H7 (cell line): ENCODE measurements at places on chromosomes 11 and 22. TPM values are rescaled to one million over a fixed set of nuclear protein-coding genes. Genes with fewer than 3 reads are reported as not detected.

The TREH gene
- not detected in 2 replicates for total RNA-seq

The SPINDOC gene
- 106 and 107 TPM in 2 replicates for total RNA-seq

The TRIM29 gene
- total RNA-seq: 0.17 TPM in 1 of 2 replicates, not detected in the other

The RAC2 gene
- 9.4 and 9.6 TPM in 2 replicates for total RNA-seq

The KCNJ1 gene
- total RNA-seq: 0.07 TPM in 1 of 2 replicates, not detected in the other

DNA sequence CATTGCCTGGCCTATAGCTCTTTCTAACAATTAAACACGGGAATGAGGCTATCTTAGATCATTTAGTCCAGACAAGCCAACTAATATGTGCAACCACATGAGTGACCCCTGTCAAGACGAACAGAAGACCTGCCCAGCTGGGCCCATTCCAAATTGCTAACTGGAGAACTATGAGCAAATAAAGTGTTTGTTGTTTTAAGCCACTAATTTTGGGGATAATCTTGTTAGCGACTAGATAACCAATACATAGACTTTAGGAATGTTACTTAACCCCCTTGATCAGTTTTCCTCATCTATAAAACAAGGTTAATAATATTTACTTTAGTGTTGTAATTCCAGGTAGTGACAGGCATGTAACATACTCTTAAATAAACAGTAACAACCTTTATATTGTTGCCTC lies 848.3 kb downstream of the METTL15 start:
- DNase-seq: no peak

- peak; percentile 19 for DNase-seq
Measured at GRCh38 chr11:10502065-10502680, 38.8 kb downstream of the RNF141 start.

GRCh38 chr22:37262346-37262745 lies 18.3 kb upstream of the RAC2 start:
- no peak for DNase-seq

DNA sequence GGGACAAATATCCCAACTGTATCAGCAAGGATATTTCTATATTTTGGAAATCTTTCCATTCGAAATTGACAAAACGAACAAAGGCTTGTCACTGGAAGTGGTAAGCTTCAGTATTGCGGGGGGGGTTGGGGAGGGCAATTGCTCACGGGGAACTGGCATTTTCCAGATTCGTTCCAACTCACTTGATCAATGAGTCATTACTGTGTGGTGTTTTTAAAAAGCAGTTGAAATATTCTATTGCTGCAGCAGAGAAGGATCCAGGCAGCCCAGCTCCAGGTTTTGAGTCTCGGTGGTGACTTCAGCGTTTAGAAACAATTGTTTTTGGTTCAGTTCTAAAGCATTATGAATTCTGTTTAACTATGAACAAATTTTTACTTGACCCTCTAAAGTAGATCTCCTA lies 33.8 kb upstream of the FBLN1 start:
- DNase-seq: no peak

DNA sequence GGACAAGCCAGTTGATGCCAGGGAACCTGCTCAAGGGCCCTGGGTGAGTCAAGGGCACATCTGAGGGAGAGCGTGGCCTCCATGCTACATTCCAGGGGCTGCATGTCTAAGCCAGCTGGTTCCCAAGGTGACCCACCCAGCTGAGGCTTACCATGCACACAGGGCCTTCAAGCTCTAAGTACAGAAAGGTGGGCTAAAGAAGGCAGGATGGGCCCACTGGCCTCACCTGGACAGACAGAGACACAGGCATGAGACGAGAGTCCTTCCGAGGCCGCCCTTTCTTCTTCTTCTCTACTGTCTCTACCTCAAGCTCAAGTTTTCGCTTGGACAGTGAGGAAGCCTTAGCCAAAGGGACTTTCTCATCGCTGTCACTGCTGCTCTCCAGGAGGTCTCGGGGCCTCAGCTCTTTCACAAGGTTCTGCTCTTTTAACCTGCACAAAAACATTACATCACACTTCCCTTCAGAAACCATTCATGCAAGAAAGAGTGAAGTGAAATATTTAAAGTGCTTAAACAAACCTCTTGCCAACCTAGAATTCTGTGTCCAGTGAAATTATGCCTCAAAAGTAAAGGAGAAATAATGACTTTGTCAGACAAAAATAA lies 69.9 kb downstream of the HIRA start:
- no peak for DNase-seq

DNA sequence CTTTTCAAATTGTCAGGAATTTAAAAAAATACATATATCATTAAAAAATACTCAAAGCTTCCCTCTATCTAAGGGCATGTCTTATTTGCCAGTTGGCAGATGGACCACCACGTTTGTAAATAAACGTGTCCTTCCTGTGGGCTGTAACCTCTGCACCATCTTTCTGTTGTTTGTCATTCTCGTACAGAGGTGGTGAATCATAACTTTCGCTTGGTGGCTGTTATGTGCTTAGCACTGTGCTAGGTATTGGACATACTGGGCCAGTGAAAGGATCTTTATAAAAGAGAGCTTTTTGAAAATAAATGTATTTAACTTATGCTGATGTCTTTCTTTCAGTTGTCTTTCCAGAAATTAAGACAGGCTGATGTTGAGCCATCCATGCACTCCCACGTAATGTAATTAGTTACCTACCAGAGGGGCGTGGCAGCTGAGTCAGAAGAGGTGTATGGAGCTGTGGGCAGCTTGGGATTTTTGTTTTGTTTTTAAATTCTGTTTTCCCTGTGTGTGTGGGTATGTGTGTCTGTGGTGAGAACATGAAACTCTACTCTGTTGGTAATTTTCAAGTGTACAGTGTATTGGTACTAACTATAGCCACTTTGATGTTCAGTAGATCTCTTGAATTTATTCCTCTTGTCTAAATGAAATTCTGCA lies 62.7 kb downstream of the TECTA start:
- DNase-seq: no peak

- no peak for DNase-seq
Measured at GRCh38 chr22:36182857-36183256, 18.8 kb downstream of the APOL4 start.

GRCh38 chr22:50485221-50486131 lies 1.2 kb upstream of the MIOX start:
- DNase-seq: no peak

DNA sequence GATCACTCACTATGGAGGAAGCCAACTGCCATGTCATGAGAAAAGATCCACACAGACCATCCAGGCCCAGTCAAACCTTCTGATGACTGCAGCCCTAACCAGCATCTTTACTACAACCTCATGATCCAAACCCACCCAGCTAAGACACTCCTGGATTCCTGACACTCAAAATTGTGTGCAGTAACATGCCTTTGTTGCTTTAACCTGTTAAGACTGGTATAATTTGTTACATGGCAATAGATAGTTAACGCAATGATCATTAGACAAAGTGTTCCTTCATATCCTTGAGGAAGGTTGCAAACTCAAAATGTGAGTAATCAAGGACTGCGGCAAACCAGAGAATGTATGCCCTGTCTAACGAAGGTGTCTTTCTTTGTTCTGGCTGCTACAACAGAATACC lies 47.1 kb upstream of the CSNK2A3 start:
- no peak for DNase-seq

DNA sequence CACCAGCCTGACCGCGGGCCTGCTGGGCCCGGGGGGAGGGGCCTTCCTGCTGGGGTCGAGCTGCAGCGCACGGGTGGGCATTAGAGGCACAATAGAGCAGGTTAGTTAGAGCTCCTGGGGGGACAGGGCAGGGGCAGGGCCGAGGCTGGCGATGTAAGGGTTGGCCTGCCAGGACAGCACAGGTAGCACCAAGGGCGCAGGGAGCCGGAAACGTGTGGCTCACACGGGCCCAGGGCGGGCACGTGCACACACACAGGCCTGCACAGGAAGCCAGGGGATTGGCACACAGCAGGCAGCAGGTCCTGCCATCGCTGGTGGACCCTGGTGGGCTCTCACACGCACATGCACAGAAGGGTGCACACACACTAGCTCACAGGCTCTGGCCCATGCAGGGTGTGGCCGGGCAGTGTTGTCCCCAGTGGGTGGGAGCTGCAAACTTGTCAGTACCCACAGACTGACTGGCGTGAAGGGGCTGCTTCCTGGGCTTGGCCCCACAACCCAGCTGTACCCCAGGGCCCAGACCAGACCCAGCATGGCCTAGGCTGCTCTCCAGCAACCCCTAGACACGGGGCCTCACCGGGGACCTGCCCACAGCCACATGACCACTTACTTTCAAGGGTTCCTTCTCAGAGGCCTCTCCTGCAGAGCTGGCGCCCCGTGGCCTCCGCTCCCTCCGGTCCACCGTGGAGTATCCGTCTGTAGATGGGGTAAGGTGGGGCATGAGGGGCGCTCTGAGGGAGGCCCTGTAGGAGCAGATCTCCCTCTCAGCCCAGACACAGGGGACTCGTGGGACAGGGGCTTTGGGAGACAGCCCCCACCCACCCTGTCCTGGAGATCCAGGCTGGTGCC lies 29.9 kb upstream of the TXNRD2 start:
- DNase-seq: no peak

DNA sequence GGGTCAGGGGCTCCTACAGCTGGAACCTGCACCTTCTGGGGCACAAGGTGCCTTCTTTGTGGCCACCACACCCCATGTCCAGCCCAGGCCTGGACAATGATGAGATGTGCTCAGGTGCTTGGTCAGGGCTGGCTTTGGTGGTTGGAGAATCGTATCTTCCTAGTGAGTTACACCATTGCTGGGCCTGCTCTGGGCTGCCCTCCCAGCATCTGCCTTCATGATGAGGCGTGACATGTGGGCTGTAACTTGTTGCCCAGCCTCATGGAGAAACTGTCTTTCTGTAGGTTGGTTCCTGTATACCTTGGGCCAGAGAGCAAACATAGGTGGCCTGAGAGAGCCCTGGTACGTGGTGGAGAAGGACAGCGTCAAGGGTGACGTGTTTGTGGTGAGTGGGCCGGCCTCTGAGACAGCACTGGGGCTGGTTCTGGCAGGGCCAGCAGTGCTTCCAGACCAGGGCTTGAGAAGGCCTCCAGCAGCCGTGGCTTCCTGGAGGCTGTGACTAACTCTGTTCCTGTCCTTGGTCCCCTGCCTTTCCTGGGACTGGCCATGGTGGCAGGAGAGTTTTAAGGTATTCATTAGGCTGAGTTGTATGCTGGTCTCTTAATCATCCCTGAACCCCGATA lies 18.1 kb downstream of the TRMU start:
- DNase-seq: no peak

DNA sequence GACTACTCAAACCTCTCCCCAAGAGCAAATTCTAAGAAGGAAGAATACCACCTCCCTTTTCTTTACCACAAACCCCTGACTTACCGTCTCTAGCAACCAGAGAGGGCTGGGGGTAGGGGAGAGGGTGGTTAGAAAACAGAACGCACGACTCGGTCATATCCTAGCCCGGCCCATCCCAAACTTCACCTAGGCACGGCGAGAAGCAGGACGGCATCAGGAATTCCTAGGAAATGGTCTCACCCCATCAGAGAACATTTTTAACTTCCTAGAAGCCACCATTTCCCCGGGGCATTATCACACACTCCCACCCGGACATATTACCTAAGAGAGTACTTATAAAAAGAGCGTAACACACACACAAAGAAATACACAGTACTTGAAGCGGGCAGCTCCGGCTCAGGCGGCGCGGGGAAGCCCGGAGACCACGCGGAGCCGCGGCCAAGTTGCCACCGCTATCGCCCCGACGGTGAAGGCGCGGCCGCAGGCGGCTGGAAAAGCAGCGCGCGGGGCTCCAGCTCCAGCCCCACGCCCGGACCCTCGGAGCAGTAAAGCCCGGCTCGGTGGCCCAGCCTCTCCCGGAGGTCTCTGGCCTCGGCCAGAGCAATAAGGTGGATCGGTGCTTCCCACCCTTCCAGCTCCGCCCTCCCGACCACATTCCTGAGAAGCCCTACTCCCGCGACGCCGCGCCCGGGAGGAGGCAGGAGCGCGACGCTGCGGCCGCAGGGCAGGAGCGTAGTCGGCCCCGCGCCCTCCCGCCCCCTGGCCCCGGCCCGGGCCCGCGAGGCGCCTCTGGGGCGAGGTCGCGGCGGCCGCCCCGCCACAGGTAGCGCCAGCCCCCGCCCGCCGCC lies 878 bp downstream of the RRAS2 start:
- peak; percentile 85 for DNase-seq

DNA sequence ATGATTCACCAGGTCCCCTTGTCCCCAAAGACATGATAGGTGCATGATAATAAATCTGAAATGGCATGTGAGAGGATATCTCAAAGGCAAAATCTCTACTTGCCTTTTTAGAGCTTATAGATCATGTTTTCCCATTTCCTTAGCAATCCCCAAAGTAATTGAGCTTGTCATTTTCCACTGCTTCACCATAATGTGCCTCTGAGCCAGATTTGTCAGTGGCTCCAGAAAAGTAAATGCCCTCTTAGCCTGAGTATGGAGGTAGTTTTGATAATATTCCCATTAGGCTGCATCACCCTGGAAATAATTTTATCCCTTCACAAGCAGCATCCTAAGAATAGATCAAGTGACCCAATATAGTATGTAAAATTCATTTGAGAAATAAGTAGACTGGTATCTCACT lies 36.7 kb upstream of the ADSL start:
- DNase-seq: no peak

DNA sequence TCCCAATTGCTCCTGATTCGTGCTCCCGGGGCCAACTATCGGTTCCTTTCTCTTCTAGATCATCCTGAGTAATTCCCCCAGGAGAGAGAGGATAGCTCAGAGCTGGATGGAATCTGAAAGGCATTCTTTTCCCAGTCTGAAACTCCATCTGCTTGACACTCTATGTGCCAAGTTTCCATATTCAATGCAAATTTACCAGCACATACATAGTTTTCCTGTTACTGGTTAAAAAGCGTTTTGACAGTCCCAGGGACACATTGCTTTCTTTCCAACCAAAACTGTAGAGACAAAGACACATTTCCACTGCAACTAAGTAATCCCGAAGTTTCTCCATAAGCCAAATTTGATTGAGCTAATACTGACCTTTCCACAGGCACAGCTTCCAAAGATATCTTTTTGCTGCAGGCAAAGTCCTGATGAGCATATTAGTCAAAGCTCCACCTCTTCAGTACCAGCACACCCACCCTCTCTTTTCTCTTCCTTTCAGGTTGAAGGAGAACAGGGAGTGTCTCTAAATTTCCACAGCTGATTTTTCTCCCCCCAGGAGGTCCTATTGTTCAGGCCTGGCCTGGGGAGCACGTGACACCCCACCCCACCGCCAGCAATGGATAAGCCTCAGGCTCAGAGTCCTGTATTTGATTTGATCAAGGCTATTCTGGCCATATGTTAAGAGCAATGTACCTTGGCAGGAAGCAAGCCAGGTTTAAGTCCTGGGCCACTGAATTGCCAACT lies 9.7 kb upstream of the ANKK1 start:
- DNase-seq: no peak

- peak; percentile 59 for DNase-seq
Measured at GRCh38 chr11:122796128-122796717, 42.1 kb upstream of the CRTAM start.

DNA sequence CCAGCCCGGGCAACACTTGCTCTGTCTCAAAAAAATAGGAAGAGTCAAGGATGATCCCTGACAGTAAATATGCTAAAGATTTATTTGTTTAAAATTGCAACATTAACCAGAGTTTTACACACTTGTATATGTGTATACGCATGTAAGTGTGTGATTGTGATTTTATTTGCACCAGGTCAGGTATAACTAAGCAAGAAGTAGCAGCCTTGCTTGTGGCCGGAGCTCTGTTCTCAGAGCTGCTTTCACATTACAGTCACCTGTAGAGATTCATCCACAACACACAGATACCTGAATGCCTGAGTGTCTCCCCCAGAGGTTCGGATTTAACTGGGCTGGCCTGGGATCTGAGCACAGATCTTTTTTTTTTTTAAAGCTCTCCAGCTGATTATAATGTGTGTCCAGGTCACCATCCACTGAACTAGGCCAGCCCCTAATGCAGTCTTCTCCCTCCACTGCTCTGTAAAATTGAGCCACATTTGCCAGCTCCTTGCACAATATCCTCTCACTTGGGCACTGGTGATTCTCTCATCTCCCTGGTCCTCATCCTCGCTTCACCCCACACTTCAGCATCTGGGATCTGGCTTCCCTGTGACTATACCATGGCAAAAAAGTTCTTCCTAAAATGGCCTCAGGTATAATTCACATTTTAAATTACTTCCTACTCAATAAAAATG lies 48.3 kb downstream of the LIF start:
- DNase-seq: peak; percentile 10
